Non-pigmented ciliary epithelial cell (primary cell): ENCODE measurements at places on chromosomes 3 and 15.

GRCh38 chr3:43055393-43055792 lies 50.5 kb downstream of the POMGNT2 start:
- DNase-seq = no peak

GRCh38 chr15:91710080-91710698 lies 143.3 kb upstream of the SLCO3A1 start:
- DNase-seq = no peak

DNA sequence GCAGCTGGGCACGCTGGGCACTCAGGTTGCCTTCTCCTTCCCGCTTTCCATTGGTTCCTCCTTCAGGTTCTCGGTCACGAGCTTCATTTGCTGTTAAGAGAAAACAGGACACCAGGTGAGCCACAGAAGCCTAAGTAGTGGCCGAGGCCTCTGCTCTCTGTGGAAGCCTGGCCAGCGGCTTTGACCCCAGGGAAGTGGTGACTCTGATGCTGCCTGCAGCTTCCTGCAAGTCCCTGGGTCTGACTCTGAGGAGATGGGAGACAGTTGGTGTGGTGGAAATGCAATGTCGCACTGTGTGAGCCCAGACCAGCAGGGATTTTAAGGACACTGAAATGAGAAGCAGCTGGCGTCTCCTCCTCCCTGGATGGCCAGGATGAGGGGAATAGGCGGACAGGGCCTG lies 80.5 kb downstream of the SNRK start:
- no peak for DNase-seq

GRCh38 chr3:14539742-14540491 lies at the start of gene GRIP2:
Gene GRIP2, minus strand, starts transcription at chr3:14540342. Its CDS starts 34 bp downstream, at chr3:14540308.
- DNase-seq = no peak

DNA sequence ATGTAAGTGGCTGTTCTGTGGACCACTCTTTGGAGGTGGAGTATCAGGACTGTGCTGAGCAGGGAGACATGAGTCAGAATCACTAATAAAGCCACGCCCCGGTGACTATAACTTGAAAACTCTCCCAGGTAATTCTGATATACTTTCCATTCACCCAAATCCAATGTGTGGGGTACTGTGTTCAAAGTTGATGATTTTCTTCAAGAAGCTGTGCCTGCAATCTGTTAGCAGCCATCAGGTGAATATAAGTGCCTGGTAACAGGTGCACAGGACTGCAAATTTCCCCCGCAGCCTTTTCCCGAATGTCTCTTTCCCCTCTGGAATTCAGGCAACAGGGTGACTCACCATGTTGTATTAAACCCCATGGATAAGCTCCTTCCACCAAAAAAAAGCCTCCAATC lies 17.0 kb downstream of the MAGI1 start:
- no peak for DNase-seq

- no peak for DNase-seq
These were observed 43.5 kb downstream of the RAB8B start for GRCh38 chr15:63232943-63233342.

GRCh38 chr15:100123611-100124010 lies 218.2 kb downstream of the ADAMTS17 start:
- DNase-seq = no peak

DNA sequence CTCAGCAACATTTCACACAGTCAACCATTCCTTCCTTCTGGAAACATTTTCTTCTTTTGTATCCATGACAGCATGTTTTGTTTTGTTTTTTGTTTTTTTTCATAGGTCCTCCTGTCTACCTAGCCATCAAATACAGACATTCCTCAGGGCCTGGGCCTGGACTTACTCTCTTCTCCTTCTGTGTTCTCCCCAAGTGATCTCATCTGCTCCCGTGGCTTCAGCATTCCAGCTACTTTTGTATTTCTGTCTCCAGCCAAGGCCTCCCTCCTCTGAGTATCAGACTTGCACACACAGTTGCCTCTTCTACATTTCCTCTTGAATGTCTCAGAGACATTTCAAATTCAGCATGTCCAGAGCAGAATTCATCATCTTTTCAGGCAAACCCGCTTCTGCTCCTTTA lies 82.4 kb downstream of the HCN4 start:
- DNase-seq = no peak

- no peak for DNase-seq
These were observed 67.8 kb downstream of the NSUN3 start for GRCh38 chr3:94130690-94131089.

DNA sequence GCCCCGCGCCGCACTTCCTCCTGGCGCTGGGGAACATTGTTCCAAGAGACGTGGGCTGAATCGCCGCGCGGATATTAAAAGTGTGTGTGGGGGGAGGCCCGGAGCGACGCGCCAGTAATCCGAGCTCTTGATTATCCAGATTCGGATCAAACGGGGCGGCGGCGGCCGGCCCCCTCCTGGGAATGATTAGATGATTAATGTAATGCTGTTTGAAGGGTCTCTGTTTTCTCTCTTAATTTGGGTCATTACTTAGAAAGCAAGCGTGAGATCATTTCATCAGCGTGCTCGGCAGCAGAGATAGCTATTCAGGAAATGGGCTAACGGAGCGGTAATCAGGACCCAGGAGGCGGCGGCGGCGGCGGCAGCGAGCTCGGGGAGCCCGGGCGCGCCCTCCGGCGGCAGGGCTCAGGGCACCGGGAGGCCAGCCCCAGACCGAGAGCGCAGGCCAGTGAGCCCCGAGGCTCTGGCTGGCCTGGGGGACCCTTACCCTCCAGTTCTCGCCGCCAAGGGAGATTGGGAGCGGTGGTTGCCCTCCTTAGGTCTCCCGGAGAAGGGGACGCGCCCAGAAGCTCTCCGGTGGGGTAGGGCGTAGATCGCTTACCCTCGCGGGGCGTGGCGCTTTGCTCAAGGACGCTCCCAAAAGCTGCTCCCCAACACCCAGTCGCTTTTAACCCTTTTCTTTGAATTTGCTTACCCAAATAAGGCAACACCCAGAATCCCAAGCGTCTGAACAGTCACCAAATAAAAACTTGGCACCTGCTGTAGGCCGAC lies 4.5 kb downstream of the FEZF2 start:
- DNase-seq = no peak

- no peak for DNase-seq
These were observed 838.1 kb downstream of the TBL1XR1 start for GRCh38 chr3:176359211-176359610.

DNA sequence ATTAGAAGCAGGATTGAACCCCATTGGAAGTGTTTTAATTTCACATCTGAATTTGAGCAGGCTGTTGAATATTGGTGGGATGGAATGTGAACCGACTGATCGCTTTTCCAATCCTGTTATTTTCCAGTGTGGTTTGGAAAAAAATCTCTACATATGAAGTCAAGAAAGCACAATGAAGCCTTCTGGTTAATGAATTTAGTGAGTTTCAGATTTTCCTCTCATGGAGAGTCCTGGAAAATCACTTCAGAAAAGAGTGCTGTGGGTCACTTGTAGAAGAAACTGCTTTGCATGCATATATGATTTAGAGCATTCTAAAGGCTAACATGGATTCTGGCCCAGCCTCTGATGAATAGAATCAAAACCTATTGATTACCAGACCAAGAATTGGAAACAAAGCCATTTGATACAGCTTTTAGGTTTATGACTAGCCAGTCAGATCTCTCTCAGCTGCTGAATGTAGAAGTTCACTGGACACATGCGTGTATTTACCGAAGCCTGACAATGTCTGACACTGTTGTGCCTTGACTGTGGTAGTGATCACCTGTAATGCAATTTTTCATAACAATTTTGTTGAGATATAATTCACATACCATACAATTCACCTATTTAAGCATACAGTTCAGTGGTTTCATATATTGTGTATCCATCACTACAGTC lies 121.9 kb downstream of the FNDC3B start:
- no peak for DNase-seq

GRCh38 chr3:12932347-12932746 lies 91.0 kb upstream of the RPL32 start:
- DNase-seq = no peak

GRCh38 chr3:100407164-100407563 lies 5.8 kb downstream of the LNP1 start:
- DNase-seq = no peak

- no peak for DNase-seq
These were observed 471.0 kb upstream of the SEMA6D start for GRCh38 chr15:47246317-47246716.

DNA sequence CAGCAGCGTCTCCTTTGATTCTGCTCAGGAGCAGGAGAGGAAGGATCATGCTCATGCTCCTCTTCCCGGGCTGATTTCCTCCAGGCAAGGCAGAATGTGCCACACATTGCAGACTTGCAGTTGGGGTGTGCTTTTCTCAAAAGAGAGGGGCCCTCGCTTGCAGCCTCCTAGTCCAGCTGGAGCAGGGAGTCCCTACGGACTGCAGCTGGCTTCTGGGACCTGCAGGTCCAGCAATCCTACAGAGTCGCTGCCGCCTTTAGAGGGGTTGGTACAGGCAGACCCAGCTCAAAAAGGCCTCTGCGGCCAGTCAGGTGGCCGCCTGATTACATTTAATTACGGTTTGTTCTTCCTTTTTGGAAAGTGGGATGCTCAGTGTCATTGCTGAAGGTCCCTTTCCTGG lies 173.9 kb downstream of the NSMCE3 start:
- DNase-seq = no peak

- no peak for DNase-seq
These were observed 223.3 kb upstream of the ADAMTS9 start for GRCh38 chr3:64911138-64911537.

- DNase-seq = no peak
These were observed 63.8 kb downstream of the GMPS start for GRCh38 chr3:155934230-155934629.

DNA sequence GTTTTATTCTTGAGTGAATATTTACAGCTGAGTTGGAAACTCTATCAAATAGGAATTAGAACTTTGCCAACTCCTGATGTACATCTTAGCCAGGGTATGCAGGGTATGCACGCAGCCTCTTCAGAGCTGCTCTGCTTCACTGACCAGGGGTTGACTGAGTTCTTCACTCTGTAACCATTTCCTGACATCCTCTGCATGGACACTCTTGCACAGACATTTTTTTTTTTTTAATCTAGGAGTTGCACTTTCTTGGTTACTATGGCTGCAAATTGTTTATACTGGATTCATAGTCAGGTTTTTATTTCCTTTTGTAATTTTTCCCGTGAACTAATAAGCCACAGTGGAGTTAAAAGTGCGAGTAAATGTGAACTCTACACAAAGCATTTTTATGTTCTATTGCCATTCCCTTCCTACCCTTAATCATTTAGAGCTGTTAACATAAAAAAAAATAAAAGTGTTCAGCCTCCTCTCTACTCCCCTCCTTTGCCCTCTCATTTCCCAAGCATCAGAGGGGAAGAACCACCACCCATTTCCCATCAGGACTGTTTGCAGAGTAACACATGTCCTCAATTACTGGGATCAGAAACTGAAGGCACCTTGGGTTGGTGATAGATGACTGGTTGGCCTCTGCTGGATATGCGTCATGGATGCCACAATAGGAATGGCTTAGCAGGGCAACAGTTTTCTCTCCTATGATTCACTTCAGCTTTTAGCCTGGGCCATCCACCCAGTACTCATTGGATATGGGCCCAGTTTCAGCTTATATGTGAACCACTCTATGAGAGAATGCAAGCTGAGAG lies 54.0 kb downstream of the DUT start:
- no peak for DNase-seq

DNA sequence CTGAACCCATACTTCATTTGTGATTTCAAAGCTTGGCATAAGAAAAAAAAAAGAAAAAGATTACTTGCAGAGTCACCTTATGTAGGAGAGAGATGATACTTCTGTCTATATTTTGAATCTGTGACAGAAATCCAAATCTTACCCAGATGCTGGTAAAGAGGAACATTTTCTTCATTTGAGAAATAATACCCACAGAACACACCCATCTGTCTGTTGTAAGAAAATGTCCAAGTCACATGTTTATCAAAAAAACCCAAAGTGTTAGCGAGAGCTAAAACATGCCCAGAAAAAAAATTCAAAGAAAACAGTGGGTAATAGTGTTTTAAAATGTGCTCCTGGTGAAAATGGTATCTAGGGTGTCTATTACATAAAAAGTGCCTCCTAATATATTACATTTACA lies 18.0 kb upstream of the RAP2B start:
- DNase-seq = no peak
